Fibroblast of the conjunctiva (primary cell): ENCODE measurements at places on chromosomes 3 and 15.

DNA sequence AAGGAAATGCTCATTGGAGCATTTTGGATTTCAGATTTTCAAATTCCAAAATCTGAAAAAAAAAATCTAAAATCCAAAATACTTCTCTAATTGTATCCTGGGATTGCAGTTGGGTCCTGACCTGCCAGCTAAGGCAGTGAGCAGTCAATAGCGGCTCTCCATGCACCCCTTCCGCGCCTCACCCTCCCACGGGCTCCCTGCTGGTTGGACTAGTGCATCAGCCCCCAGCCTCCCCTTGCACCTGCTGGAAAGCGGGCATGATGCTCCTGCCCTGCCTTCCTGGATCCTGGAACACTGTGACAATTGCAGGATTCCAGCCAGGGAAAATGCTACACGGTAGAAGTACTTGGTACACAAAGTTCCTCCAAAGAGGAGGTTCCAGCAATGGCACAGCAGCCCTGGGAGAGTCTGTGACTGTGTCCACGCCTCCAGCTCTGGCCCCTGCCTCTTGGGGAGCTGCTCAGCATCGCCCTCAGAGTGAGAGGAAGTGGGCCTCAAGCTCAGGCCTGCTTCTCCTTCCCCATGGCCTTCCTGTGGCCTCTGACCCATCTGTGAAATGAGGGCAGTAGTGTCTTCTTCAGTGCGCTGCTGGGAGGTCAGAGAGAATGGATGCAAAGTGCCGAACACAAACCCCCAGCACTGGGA, 39.5 kb upstream of the CHRNB4 start:
- DNase-seq, result no peak

DNA sequence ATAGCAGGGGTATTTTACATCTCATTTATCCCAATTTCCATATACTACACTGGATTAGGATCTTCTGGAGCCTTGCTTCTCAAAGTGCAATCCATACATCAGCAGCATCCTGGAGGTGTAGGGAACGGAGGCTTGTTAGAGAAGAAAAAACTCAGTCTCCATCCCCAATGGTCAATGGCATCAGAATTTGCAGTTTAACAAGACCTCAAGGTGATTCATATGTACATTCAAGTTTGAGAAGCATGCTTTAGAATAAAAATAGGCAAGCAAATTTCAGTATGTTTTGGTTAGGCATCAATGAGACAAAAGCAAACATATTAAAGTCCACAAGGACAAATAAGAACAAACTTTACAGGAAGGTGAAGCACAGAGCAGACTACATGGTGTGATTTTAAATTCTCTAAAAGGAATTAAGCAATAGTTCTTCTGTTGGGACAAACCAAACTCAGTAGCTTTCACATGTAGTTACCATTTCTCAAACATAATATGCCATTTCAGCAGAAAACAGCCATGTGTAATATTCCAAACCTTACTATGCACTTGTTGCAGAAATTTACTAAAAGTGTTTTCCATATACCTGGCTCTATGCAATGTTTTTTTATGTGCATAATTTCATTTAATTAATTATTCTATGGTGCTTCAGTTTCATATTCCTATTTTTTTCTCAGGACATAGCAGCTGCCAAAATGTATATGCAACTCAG, 360.3 kb upstream of the NECTIN3 start:
- no peak for DNase-seq

DNA sequence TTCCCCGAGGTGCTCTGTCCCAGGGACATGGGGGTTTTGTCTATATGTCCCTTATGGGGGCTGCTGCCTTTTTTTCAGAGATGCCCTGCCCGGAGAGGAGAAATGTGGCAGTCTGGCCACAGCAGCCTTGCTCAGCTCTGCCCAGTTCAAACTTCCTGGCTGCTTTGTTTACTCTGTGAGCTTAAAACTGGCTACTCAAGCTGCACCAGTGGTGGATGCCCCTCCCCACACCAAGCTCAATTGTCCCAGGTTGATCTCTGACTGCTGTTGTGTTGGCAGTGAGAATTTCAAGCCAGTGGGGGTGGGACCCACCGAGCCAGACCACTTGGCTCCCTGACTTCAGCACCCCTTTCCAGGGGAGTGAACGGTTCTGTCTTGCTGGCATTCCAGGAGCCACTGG, 188.9 kb downstream of the STXBP5L start:
- DNase-seq, result no peak

DNA sequence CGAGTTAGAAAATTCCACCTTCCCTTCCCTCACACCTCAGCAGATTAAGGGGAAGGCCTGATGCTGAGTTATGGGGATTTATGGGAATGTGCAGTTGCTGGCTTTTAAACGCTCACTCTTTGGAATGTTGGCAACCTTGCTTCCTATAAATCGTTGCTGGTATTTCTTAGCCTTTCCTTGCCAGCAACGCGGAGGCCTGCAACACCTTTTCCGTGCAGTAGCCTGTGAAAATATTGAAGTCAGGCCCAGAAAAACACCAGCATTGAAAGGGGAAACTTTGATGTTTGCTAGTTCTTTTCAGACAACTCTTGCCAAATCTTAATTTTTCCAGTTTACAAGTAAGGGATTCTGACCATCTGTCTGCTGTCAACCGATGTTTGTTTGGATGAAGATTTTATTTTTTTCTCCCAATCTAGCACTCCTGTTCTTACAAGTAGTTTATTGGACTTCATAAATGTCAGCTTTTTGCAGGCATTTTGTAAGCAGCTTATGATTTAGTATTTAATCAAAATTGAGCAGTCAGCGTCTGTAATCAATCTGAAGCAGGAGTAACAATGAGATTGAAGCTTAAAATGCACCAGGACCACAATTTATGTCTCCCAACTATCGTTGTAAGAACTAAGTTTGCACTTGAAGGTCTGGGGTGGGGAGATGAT, 251.0 kb downstream of the RPLP1 start:
- DNase-seq, result no peak

DNA sequence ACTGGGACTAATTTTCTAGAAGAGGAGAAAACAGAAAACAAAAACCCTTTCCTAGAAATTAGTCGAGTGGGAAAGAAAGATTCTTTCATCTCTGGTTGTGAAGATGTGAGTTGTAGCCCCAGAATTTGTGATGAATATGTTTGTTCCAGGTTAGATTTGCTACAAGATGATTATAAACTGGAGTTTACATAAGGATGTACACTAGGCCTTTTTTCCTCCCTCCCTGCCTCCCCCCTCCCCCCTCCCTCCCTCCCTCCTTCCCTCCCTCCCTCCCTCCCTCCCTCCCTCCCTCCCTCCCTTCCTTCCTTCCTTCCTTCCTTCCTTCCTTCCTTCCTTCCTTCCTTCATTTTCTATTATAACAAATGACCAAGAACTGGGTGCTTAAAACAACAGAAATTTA, 1502.0 kb downstream of the SI start:
- no peak for DNase-seq

GRCh38 chr3:192914848-192915247, 2.8 kb downstream of the MB21D2 start:
- no peak for DNase-seq

- DNase-seq, result no peak
These were observed 34.8 kb upstream of the EPHA3 start for GRCh38 chr3:89072642-89073041.

DNA sequence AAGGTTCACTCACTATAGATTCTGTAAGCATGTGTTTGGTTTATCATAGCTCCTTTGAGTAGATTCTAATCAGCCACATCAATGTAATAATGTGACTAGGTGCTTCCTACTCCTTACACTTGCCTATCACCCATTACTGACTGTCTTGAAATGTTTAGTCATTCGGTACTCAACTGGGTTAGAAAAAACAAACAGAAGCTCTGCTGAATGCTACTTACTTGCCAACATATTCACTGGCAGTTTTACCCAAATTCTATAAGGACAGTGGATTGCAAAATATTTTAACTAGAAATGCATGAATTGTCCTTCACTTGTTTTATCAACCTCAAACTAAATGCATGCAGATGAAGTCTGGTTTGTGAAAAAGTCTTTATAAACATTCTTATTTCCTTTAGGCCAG, 352.1 kb upstream of the ALCAM start:
- peak; percentile 32 for DNase-seq

- DNase-seq, result no peak
These were observed 94.9 kb upstream of the ATP2B2 start for GRCh38 chr3:10600296-10600714.

DNA sequence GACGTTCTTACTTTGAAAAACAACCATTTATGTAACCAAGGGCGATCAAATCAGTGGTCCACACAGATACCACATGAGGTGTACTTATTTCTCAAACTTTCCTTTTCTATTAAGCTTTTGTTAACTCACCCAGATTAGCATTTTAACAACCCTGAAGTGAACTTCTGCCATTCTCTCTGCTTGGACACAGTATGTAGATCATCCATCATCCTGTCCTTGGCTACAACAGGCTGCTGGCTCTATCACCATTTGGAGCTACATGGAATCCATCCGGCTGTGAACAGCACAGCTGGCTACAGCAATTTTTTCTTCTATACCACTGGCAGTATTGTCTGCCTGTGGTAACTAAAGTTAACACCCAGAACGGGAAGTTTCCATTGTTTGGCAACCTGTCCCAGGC, 4.4 kb downstream of the SEMA6D start:
- no peak for DNase-seq

DNA sequence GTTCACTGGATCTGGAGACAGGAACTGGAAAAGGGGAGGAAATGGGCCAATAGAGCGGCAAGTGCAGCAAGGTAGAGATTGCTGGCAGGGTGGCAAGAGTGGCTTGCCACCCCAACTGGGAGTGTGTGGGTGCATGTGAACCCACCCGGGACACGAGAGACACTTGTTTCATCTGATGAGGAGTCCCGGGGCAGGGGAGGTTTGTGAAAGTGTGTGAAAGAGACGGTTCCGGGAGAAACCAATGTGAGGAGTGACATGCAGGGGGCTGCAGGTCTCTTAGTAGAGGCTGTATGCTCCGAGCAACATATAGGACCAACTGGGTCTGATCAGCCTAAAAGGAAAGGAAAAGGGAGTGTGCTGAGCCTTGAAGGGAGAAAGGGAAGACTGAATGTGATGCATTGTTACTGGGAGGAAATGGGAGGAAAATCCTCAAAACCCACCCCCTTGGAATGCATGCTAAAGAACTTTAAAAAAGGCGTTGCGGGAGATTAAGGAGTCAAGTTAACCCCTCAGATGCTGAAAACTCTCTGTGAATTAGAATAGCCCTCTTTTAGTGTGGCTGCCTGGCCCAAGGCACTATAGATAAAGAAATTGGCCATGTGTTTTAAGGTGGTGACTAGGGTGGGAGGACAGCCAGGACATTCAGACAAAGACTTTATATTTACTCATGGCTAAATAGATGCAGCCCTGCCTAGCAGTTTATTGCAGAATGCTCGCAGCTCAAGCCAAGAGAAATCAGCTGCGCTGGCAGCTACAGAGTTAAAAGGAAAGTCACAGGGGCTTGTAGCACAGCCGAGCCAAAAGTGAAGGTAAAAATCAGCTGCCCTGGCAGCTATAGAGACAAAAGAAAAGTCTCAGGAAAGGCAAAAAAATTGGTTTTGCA, 9.1 kb upstream of the SLC9C1 start:
- no peak for DNase-seq

- DNase-seq, result no peak
These were observed 167.9 kb downstream of the PDE8A start for GRCh38 chr15:85149465-85150129.

- DNase-seq, result no peak
These were observed 361 bp downstream of the SEMA3F start for GRCh38 chr3:50155491-50155878.

GRCh38 chr15:73918784-73919183, 7.5 kb upstream of the LOXL1 start:
- no peak for DNase-seq

GRCh38 chr15:60918234-60918959, 310.7 kb downstream of the RORA start:
- DNase-seq, result no peak

GRCh38 chr3:7646851-7647250, 785.9 kb downstream of the GRM7 start:
- no peak for DNase-seq

DNA sequence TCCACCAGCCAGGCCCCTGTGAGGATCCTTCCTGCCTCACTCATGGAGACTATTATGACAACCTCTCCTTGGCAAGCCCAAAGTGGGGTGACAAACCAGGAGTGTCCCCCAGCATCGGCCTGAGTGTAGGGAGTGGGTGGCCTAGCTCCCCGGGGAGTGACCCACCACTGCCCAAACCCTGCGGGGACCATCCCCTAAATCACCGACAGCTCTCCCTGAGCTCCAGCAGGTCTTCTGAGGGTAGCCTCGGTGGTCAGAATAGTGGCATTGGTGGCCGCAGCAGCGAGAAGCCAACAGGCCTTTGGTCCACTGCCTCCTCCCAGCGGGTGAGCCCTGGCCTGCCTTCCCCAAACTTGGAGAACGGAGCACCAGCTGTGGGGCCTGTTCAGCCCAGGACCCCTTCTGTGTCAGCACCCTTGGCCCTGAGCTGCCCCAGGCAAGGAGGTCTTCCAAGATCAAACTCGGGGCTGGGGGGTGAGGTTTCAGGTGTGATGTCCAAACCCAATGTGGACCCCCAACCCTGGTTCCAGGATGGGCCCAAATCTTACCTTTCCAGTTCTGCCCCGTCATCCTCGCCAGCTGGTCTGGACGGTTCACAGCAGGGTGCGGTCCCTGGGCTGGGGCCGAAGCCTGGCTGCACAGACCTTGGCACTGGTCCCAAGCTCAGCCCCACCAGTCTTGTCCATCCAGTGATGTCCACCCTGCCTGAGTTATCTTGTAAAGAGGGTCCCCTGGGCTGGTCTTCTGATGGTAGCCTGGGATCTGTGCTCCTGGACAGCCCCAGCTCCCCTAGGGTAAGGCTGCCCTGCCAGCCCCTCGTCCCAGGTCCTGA, 1.0 kb downstream of the LIMD1 start:
- DNase-seq, result no peak

DNA sequence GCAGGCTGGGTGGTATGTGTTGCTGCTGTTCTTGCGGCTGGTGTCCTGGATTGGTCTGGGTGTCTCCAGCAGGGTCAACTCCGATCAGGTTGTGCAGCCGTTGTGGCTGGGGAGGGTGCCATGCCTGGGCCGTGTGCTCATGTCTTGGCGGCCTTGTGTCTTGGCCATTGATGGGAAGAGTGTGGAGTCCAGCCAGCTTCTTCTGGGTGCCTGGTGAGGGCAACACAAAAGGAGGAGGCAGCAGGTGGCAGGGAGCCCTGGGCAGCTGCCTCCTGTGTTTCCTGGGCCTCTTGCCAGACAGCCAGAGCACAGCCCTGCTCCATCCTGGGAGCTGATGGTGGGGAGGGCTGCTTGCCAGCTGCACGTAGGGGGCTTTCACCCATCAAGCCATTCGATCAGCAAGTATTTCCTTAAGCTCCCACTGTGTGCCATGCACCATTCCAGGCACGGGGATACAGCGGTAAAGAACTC, 4.3 kb downstream of the CHAC1 start:
- DNase-seq, result peak; percentile 23
